ENCODE measurements at places on chromosomes 3 and 15. TPM values are rescaled to one million over a fixed set of nuclear protein-coding genes. Genes with fewer than 3 reads are reported as not detected.

DNA sequence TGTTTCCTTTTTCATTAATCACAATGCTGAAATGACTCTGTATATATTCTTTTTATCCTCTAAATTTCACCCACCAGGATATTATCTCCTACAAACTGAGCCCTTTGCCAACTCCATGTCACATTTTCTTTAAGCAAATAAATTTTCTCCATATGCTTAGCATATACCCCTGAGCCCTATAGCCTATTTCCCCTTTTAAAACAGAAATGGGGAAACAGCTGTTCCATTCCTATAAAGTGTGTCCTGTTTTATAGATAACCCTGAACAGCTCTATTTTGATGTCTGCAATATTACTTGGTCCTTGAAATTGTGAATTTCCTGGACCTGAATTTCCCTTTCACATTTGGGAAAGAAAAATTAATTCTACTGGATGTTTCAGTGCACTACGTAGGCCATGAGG lies 15.6 kb upstream of the FILIP1L start:
- DNase-seq, result no peak

DNA sequence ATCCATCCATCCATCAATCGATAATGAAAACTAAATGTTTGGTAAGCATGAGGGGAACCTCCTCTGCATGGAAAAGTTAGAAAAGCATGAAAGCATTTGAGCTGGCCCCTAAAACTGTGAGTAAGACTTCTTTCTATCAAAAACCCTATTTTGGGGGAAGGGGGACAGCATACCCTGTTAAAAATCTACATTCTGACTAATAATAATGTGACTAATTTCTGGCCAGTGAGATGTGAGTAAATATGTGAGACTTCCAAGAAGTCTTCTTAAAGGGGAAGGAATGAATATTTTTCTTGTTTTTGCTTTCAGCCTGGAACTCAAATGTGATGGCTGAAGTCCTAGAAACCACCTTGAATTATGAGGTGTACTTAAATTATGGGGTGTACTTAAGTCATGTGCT lies 54.9 kb downstream of the C3orf85 start:
- DNase-seq, result no peak

- DNase-seq, result no peak
Observed at GRCh38 chr3:149145356-149145755, 15.9 kb downstream of the HPS3 start.

DNA sequence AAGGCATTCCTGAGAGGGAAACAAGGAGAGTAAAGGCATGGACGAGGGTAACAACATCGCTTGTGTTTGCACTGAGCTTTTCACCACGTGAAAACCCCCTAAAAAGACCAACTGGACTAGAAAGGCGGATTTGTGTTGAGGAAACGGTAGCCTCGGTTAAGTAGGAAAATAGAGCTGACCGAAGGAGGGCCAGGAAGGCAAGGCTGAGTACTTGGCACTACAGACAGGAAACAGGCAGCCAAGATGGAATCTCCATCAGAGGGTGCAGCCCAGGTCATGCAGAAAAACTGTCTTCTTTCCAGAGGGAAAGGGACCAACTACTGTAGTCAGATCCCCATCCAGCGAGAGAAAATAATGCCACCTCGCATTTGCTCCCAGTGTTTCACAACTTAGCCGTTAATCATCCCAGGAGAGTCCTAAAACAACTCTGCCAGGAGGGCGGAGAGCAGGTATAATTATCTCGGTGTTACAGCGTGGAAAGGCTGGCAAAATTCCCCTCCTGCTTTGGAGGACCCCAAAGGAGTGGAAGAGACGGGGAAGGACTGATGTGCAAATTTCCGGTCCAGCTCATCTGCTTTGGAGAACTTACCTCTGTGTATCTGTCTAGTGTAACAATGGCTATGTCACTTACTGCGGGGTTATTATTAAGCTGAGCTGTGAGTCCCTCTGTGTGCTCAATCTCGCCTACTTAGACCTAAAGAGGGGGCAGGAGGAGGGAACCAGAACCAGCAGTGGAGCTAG lies 77.2 kb downstream of the MYO1E start:
- DNase-seq, result no peak

DNA sequence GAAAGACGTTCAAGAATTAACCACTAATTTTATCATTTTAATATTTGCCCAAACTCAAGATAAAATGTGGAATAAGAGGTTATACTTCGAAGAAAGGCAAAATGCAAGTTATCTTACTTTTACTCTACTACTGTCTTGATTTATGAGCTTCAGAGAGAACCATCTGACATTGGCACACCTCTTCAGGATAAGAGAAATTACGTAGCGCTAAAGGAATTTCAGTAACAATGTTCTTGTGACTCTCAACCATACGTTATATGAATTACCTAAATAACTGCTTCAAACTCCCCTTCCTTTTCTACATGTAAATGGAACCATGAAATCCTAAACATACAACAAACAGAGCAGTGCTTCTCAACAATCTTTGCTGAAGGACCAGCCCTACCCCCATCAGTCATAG lies 96.8 kb downstream of the ZNF385D start:
- no peak for DNase-seq

GRCh38 chr3:72191209-72191960 lies 406.4 kb upstream of the PROK2 start:
- DNase-seq, result no peak

Gene FETUB
- total RNA-seq, result not detected

DNA sequence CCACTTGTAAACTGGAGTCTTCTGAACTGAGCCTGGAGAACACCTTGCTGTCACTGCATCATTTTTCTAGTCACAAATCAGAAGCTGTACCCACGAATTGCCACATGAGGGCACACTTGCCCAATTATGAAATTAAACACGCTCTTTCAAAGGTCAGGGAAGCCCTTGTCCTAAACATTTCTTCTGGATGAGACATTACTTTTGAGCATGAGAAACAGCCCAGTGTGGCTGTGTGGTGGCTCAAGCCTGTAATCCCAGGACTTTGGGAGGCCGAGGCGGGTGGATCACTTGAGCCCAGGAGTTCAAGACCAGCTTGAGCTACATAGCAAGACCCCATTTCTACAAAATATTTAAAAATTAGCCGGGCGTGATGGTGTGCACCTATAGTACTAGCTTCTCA lies 27.5 kb upstream of the CFAP161 start:
- no peak for DNase-seq

GRCh38 chr15:78673917-78674444 lies 33.0 kb upstream of the CHRNB4 start:
- DNase-seq, result no peak

DNA sequence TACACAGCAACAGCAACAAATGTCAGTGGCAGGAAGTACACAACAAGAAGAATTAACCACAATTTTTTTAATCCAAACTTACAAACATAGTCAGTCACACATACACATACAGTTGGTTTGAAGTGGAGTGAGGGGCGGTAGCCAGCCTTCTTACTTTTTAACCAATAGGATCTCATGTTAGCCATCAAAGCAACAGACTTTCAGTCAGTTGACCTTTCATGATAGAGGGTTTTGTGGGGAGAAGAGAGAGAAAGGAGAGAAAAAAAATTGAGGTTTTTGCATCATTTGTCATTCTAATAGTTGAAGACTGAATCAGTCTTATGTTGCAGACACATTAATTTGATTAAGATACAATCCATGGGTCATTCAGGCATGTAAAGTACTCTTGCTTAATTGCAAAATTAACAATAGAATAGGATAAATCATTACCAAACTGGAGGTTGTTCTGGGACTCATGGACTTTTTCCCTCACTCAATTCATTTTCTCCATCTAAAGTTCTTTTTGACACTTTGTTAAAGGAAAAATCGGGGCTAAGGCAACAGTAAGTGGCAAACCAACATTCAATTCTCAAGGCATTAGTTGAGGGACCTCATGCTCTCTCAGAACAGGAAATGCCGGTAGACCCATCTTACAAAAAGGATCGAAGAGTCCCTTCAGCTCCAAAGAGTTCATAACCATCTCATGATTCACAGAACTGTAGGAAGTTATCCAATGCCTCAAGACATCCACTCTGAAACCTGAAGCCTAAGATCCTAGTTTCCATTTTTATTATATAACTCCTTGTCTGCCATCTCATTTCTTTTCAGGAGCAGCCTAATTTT lies 159.5 kb upstream of the LPP start:
- no peak for DNase-seq

DNA sequence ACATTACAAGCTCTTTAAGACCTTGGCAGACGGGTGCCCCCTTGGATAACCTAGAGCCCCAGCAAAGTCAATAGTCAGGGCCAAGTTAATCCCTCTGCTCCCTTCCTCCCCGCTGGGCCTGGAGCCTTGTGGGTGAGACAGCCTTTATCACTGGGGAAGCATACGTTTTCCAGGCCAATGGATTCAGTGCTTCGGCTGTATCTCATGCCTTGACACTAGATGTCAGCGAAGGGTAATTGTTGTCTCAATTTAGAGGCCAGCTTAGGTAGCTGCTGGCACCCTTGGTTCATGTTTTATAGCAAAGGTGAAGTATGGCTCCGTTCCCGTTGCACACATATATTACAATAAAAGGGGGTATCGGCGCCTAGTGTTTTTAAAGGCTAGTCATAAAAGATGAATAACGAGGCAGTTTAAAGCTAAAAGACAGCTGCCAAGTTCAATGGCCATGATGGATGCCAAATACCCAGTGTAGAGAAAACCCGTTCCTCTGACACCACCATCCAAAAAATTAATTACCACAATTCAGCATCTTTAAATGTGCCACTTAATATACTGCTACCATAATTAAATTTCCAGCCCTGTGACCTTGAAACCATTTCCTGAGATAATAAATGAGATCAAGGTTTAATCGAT lies 52.3 kb upstream of the BNIP2 start:
- DNase-seq, result no peak

- no peak for DNase-seq
Observed at GRCh38 chr15:97977734-97978133, 17.2 kb downstream of the ARRDC4 start.

Gene ZPLD1
- total RNA-seq, result not detected

DNA sequence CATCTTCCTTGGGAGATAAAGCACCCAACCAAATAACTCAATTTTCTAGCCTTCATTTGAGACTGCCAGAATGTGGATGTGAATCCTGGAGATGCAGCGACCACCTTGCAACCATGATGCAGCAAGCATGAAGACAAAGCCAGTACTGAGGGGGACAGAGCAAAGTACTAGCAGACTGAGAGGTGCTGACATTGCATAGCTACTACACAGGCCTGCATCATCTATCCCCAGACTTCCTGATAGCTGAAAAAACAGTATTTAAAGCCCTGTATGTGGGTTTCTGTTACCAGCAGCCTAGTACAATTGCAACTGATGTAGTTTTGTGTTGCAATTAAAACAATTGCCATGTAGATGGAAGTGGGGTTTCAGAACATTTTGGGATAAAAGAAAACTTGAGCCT lies 146.3 kb upstream of the VEPH1 start:
- DNase-seq, result no peak

Gene COL6A5
- total RNA-seq, result not detected

DNA sequence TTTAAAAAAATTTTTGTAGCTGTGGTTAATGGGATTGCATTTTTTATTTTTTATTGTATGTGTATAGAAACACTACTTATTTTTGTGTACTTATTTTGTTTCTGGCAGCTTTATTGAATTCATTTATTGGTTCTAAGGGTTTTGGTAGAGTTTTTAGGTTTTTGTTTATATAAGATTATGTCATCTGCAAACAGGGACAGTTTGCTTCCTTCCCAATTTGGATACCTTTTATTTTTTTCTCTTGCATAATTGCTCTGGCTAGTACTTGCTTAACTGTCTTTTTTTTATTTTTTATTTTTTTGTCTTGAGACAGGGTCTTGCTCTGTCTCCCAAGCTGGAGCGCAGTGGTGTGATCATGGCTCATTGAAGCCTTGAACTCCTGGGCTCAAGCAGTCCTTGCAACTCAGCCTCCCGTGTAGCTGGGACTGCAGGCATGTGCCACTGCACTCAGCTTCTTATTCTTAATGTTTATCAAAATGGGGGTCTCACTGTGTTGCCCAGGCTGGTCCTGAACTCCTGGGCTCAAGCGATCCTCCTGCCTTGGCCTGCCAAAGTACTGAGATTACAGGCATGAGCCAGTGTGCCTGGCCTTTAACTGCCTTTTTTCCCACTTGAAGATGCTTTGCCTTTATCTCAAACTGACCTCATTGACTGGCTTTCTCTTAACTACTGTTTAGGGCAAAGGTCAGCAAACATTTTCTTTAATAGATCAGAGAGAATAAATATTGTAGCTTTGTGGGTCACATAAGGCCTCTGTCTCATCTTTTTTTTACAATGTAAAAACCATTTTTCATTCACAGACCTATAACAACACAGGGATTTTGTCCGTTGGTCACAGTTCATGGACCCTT lies 8.6 kb downstream of the TFG start:
- DNase-seq, result no peak

All from Right ventricle myocardium superior (tissue), 1 donor.